ENCODE measurements at places on chromosomes 1 and 21.

GRCh38 chr1:224675590-224675989 is 59.5 kb downstream of the CNIH3 start:
- no peak for DNase-seq

DNA sequence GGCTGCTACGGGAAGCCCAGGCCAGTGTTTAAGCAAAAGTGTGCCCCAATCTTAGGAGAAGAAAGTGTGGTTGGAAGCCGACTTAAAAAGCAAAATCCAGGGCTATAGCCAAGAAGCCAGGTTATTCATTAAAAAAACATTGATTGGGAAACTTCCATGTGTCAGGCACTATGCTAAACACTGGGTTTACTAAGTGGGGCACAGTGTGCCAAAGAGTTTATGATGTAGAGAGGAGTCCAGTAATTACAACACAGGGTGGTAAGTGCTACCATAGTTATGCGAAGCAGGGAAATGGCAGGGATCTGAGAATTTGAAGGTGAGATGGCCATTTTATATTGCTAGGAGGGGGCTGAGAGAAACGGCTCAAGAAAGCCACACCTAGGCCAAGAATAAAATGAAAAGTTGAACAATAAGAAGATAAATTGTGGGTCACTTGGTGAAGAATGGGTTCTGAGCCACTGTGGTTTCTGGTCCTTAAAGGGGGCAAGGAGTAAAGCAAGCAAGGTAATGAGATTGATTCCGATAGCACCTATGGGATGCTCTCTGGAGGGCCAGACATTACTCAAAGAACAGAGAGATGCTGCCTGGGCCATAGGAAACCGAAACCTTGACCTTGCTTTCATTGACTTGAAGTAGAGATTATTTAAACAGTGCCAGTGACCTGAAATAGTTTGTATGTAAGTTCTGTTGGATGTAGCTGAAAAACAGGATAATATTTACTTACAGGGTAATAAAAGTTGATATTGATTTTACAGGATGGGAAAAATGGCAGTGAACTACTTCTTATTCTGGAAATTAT is 177.8 kb downstream of the GIPC2 start:
- DNase-seq = no peak

DNA sequence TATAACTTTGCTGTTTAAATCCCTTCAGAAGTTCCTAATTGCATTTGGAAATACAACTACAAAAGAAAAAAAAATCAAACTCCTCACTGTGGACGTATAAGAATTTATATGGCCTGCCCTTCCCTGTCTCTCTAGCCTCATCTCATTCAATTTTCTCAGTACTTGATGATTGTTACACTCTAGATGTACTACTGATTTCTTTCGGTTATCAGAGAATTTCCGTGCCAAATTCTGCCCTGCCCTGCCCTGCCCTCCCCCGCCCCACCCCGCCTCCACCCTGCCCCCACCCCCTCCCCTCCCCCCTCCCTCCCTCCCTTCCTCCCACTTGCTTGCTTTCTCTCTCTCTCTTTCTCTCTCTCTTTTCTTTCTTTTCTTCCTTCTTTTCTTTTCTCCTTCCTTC is 71.7 kb upstream of the MPC2 start:
- no peak for DNase-seq

GRCh38 chr1:6911974-6912373 is 126.7 kb downstream of the CAMTA1 start:
- DNase-seq = no peak

DNA sequence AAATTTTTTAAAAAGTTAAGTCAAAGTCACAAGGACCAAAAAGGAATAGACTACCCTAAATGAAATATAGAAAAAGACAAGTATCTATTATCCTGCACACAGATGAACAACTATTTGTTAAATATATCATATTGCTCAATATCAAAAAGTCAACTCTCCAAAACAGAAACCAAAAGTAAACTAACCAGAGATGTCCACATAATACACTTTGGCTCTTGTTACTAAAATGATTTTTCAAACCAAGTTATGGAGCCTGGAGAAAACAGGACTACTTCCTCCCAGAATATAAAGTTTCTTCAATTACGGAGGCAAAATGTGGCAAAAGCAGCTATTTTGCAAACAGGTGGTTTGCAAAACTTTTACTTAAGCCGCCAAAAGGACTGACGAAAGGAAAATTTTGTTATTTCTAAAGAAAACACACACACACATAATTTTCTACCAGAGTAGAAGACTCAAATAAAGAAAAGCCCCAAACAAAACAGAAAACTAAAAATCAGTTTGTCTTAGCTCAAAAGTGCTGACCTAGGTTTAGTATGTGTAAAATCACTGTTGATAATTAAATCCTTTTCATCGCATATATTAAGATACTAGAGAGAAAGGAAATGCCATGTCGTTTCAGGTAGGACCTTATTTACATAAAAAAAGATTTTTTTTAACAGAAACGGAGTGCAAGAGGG is 1.1 kb downstream of the DPYD start:
- DNase-seq = no peak

DNA sequence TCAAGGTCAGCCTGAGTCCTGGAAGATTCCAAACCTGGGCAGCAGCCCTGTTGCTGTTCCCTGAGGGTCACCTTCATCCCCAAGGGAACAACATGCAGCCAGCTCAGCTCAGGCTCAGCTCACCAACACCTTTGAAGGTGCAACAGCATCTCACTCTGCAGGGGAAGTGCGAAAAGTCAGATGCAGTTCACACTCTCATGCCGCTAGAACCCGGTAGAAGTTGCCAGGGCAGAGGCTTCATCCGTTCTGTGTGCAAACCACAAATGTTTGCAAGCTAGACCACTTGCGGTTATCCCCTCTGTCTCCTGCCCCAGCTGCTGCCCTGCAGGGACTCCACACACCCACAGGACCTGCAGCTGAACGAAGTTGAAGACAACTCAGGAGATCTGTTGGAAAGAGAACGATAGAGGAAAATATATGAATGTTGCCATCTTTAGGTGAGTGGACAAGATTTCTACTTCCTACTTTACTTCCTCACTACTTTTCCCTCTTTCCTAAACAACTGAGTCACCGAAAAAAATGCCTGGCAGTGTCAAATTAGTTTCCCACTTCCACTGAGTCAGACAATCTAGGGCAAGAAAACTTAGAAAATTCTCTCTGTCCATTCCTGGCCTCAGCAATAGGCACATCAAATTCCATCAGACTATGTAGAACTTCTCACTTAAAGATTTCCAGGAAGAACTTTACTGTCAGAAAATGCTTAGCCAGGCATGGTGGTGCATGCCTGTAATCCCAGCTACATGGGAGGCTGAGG is 1.8 kb upstream of the FCRL6 start:
- DNase-seq = no peak

GRCh38 chr1:169753549-169753948 is 19.7 kb upstream of the SELE start:
- no peak for DNase-seq

DNA sequence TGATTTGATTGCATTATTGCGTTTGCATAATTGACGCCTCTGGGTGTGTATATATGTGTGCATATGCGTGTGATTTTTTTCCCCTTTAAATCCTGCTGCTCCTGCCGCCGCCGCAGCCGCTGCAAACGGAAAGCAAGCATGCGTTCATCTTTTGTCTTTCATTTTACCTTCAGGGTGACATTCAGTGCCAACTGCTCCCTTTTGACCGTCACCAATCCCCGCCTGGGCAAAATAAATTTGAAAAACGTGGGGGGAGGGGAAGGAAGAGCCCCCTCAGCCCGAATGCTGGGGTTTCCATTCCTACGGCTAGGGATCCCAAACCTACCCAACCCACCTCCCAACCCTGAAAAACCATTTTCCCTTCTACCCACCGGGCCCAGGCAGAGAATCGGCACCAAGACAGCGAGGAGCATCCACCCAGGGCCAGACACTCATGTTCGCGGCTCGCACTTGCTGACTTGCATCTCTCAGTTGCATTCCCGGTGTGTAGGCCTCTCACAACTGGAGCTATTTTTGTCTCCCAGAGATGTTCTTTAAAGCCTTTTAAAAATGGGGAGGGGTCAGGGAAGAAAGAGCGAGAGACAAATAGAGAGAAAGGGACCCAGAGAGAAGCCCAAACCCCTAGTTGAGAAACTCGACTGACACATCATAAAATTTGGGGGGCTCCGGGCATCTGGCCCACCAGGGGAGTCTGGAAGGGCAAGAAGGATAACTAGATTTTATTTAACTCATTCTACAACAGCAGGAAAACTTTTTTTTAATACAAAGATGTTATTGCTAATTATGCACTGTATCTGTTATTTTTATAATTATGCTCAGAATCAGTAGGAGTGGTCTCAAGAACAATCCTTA is 367.1 kb upstream of the ESRRG start:
- DNase-seq = no peak

GRCh38 chr1:99004254-99004860 is 304 bp downstream of the PLPPR5 start:
- peak; percentile 63 for DNase-seq

DNA sequence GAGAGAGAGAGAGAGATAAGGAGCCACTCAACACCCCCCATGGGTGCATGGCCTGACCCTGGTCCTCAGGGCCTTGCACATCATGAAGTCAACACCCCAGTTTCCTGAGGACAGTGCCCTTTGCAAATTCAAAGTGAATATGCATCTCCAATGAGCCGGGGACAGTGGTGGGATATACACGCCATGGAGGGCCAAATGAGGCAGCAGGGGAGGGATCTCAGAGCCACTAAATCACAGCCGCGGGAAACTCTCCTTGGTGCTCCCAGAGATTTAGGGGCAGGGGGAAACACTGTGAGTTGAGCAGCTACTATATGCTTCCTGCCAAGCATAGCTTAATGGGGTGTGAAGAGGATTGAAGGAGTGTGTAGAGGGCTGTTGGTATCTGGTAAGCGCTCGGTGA is 35.5 kb downstream of the MATN1 start:
- no peak for DNase-seq

- no peak for DNase-seq
Observed at GRCh38 chr21:29638138-29638537, 301.7 kb downstream of the GRIK1 start.

DNA sequence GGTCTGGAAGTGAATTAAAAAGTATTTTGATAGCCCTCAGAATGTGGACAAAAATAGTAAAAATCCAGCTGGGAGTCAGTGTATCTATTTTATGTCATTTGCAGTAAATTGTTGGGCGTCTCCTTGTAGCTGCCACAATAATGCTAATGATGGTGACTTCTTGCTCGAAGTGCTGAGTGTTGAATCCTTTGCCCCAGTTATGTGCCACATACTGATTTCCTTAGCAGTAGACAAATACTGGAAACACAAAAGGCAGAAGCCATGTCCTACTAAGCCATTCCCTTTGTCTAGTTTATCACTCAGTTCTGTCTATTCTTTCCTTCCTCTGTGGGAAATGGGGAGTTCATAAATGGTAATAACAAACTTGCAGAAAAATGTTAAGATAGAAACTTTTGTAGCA is 70.7 kb upstream of the CXADR start:
- no peak for DNase-seq

DNA sequence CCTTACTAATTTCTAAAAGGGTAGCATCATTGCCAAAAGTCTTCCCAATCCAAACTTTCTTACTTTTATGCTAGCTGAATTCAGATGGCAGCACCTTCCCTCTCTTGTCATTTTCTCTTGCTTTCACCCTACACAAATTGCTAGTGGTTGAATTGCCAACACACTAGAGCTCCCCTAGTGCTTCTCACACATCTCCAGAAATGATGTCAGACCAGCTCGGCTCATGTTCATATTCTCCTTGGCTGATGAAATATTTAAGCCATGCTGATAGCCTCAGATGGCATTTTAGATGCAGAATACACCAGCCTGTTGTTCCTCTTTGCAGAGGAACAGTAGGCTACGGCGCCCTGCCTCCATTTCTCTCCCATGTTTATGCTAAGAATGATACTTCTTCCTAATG is 256.9 kb downstream of the PTBP2 start:
- DNase-seq = no peak

DNA sequence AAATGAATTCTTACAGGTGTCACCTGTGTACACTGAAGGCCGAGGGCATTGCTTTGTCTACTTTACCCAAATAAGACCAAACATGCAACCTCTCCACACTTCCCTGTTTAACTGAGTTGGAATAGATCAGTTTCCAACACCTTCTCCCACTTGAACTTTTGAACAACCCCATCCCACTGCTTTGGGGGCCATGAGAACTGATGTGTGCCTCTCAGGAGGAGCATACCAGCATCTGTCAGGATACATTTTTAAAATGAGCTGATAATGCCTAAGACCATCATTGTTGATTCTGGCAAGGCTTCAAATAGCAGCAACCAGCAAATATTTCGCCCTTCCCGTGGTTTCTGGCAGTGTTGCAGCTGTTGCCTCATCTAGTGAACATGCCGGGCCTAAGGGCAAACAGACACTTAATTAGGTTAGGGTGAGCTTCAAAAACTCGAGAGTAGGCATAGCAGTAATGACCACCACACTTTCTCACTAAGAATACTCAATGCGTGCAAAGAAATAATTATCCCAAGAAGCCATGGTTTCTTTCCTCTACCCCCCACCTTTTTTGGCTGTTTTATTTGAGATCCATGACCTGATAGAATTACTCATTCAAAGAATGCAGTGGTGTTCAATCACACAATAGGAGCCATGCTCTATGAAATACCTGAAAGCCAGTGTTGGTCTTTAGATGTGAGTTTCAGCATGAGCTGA is 63.7 kb downstream of the MAP10 start:
- no peak for DNase-seq

DNA sequence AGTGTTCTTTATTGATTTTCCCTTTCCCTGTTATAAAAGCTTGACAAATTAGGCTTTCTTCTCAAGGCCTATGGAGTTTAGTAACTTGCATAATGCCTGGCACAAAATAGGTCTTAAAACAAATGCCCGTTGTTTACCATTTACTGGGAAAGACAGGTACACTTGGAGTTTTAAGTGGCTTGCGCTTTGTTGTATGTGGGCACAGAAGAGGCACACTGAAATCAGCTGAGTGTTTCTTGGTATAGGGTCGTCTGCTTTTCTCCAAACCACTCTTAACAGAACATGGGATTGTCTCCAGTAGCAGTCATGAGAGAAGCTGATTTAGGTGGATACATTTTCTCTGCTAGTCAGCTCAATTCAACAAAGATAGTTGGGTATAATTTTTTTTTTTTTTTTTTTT is 132.5 kb downstream of the SYT14 start:
- no peak for DNase-seq

DNA sequence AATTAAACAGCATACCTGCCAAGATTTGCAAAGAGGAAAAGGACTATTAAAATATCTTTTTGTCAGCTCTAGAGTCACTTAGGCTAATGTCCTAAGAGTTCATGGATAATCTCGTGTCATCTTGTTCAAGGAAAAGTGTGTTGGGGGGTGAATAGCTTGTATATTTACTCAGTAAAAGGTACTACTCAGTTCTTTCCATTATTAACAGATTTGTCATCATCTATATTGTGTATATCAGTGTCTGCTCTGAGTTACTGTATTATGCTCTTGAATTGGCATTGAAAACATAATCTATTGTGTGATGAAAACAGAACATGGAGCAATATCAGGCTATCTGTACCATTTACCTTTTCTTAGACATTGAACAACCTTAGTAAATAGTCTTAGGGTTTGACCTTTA is 41.9 kb downstream of the SMG7 start:
- no peak for DNase-seq

All from nephron progenitor cell (in vitro differentiated cells).